ENCODE measurements at places on chromosomes 6 and 20. TPM values are rescaled to one million over a fixed set of nuclear protein-coding genes. Genes with fewer than 3 reads are reported as not detected.

DNA sequence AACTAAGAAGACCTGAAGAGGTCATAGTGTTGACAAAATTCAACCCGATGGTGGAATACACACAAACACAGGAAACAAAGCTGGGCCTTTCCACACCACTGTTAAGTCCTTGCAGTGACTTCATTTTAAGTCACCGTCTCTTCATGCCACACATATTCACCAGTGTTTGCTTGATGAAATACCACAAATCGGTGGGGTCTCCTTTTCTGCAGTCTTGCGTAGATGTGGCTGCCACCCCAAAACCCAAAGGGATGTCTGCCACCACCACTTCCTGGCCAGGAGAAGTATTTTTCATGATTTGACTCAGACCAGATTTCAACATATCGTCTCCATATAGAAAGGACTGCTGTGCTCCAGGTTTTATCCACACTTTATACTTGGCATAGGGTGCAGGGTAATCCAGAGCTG lies 11.0 kb upstream of the COL10A1 start:
- H3K27ac ChIP-seq = no peak overlapping the region
- no peaks in the 10 kb centered on the region for H3K36me3 ChIP-seq
- DNase-seq = no peak

- no peak for DNase-seq
- no peak overlapping the region for H3K4me3 ChIP-seq
- no peak overlapping the region for H3K27ac ChIP-seq
- H3K4me1 ChIP-seq = peaks cover 3% of the 10 kb centered on the region
Observed at GRCh38 chr20:57503035-57503658, 21.8 kb downstream of the CTCFL start.

- DNase-seq = no peak
- H3K27ac ChIP-seq = no peak overlapping the region
- no peaks in the 10 kb centered on the region for H3K4me1 ChIP-seq
- H3K4me3 ChIP-seq = no peak overlapping the region
Observed at GRCh38 chr20:24701668-24702067, 232.2 kb downstream of the SYNDIG1 start.

DNA sequence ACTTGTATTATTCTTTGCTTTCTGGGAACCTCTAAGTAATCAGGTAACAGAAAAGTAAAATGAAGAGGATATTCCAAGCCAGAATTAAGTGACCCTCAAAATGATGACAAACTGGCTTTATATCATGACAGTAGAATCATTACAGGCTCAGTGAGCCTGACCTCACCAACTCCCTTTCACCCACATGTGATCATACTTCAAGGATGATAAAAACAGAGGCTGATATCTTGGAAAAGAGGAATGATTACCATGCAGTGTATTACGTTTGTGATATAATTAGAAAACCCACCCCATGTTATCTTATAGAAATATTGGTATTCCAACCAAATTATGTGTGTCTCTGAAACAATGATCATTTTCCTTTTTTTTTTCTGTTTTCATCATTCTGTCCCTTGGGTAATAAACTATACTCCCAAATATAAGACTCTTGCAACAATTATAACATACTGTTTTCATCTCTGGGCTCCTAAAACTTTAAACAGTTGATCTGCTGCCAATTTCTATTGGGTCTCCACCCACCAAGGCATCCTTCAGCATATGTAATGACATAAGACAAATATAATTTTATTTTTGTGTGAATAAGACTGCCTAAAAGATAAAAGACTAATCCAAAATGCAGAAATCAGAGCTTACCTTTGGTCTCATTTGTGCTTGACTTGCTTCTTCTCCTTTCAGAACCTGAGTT lies 115.7 kb downstream of the DST start:
- peaks cover 6% of the 10 kb centered on the region for H3K4me1 ChIP-seq
- DNase-seq = no peak
- H3K4me3 ChIP-seq = no peak overlapping the region
- H3K36me3 ChIP-seq = no peaks in the 10 kb centered on the region
- no peaks in the 10 kb centered on the region for H3K27me3 ChIP-seq
- peak overlapping the region; percentile 8 for H3K27ac ChIP-seq

DNA sequence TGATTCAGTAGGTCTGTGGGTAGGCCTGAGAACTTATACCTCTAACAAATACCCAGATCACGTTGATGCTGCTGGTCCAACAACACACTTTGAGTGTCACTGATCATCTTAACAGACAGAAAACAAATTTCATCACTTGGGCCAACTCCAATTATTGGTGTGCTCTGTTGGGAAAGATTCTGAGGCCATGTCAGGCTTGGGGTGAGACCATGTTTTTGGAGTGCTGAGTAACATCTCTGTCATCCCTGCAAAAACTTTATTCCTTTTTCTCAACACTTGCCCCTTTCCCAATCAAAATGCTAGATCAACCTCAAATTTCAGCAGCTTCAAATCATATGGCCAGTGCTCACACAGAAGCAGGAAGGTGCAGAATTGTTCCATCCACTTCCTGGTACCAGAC lies 108.8 kb upstream of the TENT5A start:
- no peak for DNase-seq
- H3K4me1 ChIP-seq = no peaks in the 10 kb centered on the region
- no peak overlapping the region for H3K27ac ChIP-seq
- H3K4me3 ChIP-seq = no peak overlapping the region
- H3K36me3 ChIP-seq = no peaks in the 10 kb centered on the region

CRYBG1 gene
- 0.15 TPM for total RNA-seq

- no peaks in the 10 kb centered on the region for H3K36me3 ChIP-seq
- H3K4me1 ChIP-seq = peaks cover 13% of the 10 kb centered on the region
- no peak overlapping the region for H3K4me3 ChIP-seq
- H3K27ac ChIP-seq = no peak overlapping the region
- DNase-seq = no peak
Observed at GRCh38 chr6:501891-502601, 110.5 kb downstream of the IRF4 start.

- no peaks in the 10 kb centered on the region for H3K4me1 ChIP-seq
- H3K36me3 ChIP-seq = no peaks in the 10 kb centered on the region
- H3K27ac ChIP-seq = no peak overlapping the region
- peaks cover 2% of the 10 kb centered on the region for H3K27me3 ChIP-seq
Observed at GRCh38 chr6:108737594-108738546, 110.4 kb upstream of the ARMC2 start.

HMGN3 gene
- 43.0 TPM for total RNA-seq

KCNK16 gene
- not detected for total RNA-seq

GRCh38 chr6:47163536-47163935 lies 121.4 kb upstream of the ADGRF1 start:
- no peak overlapping the region for H3K4me3 ChIP-seq
- no peak for DNase-seq
- no peaks in the 10 kb centered on the region for H3K4me1 ChIP-seq
- no peak overlapping the region for H3K27ac ChIP-seq
- H3K36me3 ChIP-seq = no peaks in the 10 kb centered on the region

GRCh38 chr6:135854799-135855198 lies 3.3 kb downstream of the PDE7B start:
- DNase-seq = no peak
- H3K4me3 ChIP-seq = no peak overlapping the region
- no peaks in the 10 kb centered on the region for H3K36me3 ChIP-seq
- H3K4me1 ChIP-seq = peaks cover 2% of the 10 kb centered on the region
- no peak overlapping the region for H3K27ac ChIP-seq
- H3K27me3 ChIP-seq = no peaks in the 10 kb centered on the region

DNA sequence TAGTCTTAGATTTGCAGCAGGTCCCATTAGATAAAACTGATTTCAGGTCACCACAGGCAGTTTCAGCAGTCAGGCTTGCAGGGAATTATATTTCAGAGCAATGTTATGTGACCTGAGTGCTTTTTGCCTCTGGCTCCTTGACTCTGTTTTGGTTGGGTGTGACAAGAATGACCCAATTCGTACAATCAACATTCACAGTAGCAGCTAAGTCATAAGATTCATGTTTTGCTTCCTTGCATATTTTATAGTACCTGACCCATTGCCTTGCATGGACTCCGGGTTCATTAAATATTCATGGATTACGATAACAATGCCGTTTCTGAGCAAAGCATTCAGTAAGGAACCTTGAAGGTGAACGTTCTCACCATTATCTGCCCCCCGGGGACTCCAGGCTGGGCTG lies 152.0 kb upstream of the CST7 start:
- no peaks in the 10 kb centered on the region for H3K4me1 ChIP-seq
- no peak overlapping the region for H3K27ac ChIP-seq
- H3K36me3 ChIP-seq = peaks cover 5% of the 10 kb centered on the region
- H3K4me3 ChIP-seq = no peak overlapping the region
- peaks cover 7% of the 10 kb centered on the region for H3K27me3 ChIP-seq

DNA sequence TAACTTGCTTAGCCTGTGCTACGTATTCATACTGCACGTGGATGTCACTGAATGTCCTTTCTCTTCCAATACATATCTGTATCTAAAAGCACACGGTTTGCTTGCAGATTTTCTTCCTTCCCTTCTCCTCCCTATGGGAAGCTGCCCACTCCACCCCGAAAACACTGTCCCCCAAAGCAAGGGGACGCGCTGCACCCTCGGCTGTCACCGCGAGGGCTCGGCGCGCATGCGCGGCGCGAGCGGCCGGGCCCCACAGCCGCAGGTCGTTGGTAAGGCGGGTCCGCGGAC lies 659 bp downstream of the TMX4 start:
- H3K36me3 ChIP-seq = no peaks in the 10 kb centered on the region
- H3K27me3 ChIP-seq = peaks cover 4% of the 10 kb centered on the region
- peaks cover 4% of the 10 kb centered on the region for H3K4me1 ChIP-seq
- peak overlapping the region; percentile 91 for H3K4me3 ChIP-seq
- peak; percentile 80 for DNase-seq

DNA sequence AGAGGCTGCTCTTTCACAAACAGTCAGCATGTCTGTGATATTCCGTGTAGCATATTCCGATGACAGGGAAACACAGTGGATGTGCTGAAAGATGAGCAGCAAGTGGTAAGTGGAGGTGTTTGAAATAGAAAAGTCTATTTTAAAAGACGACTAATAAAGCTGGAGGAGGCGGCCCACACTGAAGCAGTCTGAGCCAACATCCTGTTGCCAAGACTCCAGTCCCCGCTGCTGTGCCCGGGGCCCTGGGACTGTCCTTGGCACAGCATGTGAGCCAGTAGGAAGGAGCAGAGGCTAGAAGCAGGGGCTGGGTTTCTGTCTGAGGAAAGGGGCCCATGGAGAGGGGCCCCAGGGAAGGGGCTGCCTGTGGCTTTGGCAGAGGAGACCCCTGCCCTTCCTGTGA lies 351.5 kb upstream of the CHD6 start:
- H3K4me1 ChIP-seq = peaks cover 13% of the 10 kb centered on the region
- no peaks in the 10 kb centered on the region for H3K36me3 ChIP-seq
- no peak overlapping the region for H3K4me3 ChIP-seq
- DNase-seq = no peak
- H3K27ac ChIP-seq = no peak overlapping the region

GRCh38 chr6:128290221-128290620 lies 230.2 kb downstream of the PTPRK start:
- peaks cover 1% of the 10 kb centered on the region for H3K27me3 ChIP-seq
- no peaks in the 10 kb centered on the region for H3K36me3 ChIP-seq
- H3K27ac ChIP-seq = no peak overlapping the region
- H3K4me3 ChIP-seq = no peak overlapping the region
- DNase-seq = no peak
- peaks cover 1% of the 10 kb centered on the region for H3K4me1 ChIP-seq

C4A gene
- total RNA-seq = 9.3 TPM

- H3K36me3 ChIP-seq = peaks cover 56% of the 10 kb centered on the region
- peaks cover 18% of the 10 kb centered on the region for H3K27me3 ChIP-seq
- peak overlapping the region; percentile 99 for H3K4me3 ChIP-seq
- H3K4me1 ChIP-seq = peaks cover 44% of the 10 kb centered on the region
- H3K27ac ChIP-seq = peak overlapping the region; percentile 52
Observed at GRCh38 chr20:49280463-49281058, 2.7 kb upstream of the ZNFX1 start.

DNA sequence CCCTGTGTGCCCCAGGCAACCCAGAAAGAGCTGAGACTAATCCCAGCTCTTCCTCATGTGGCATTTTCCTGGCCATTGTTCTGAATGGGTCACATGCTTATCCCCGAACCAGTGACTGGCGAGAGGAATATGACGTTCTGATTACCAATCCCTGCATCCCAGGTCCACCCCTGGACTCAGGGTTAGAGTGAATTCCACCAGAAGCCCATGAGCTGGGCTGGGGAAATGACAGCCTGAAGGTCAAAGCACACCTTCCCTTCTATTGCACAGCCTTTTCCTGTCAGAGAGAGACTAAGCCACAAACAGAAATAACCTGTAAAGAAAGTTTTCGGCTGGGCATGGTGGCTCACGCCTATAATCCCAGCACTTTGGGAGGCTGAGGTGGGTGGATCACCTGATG lies 70.9 kb downstream of the ZNF217 start:
- no peaks in the 10 kb centered on the region for H3K27me3 ChIP-seq
- no peaks in the 10 kb centered on the region for H3K36me3 ChIP-seq
- no peak overlapping the region for H3K4me3 ChIP-seq
- no peak overlapping the region for H3K27ac ChIP-seq
- no peaks in the 10 kb centered on the region for H3K4me1 ChIP-seq
- no peak for DNase-seq

DNA sequence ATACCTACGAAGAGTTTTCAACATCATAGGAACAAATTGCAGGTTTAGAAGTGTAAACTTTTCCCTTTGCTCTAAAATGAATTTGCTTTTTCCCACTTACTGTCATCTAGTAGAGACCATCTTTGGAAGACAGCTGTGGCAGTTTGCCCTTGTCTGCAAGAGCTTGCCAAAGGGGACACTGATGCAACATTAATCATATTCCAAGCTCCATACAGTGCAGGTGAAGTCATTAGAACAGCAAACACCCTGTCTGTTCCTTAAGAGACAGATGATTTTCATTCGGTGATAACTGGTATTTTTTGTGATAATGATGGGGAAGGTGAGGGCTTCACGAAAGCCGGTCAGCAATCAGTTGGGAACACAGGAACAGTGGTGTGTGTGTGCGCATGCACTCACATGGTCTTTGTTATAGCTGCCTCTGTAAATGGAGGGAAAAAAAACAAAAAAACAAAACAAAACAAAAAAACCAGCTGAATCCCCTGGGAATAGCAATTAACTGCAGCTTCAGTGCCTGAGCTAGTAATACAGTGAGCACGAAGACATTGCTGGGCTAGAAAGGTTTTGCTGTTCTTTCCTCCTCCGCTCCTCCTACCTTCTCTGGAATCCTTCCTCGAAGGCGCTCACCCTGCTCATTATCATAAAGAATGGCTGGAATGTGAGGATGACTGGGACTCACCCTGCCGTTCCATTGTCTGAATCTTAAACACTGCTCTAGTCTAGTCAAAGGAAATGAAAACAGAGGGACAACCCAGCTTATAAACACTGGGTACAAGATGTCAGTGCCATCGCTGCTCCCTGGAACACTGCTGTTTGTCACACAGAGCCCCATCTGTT lies 35.2 kb upstream of the KIF13A start:
- DNase-seq = no peak
- no peaks in the 10 kb centered on the region for H3K36me3 ChIP-seq
- peaks cover 5% of the 10 kb centered on the region for H3K4me1 ChIP-seq
- H3K27ac ChIP-seq = no peak overlapping the region
